ENCODE measurements at places on chromosomes 3 and 15. TPM values are rescaled to one million over a fixed set of nuclear protein-coding genes. Genes with fewer than 3 reads are reported as not detected.
A peak's percentile ranks its signal among the peaks of the same experiment; 100 is the strongest.

DNA sequence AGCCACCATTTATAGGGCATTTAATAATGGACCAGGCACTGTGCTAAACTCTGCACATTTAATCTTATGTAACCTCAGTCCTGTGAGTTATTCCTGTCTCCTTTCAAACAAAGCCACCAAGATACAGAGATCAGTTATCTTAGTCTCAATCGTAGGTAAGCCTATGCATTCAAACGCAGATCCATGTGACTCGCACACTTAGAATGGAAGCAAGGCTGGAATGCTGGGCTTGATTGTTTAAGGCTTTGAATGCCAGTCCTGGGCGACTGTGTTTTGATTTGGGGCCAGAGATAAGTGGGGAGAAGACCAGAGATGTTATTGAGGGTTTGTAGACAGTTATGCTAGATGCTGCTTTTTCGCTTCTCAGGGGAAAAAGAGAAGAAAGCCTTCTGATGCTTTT is 22.2 kb downstream of the MED12L start:
- no peak for DNase-seq

DNA sequence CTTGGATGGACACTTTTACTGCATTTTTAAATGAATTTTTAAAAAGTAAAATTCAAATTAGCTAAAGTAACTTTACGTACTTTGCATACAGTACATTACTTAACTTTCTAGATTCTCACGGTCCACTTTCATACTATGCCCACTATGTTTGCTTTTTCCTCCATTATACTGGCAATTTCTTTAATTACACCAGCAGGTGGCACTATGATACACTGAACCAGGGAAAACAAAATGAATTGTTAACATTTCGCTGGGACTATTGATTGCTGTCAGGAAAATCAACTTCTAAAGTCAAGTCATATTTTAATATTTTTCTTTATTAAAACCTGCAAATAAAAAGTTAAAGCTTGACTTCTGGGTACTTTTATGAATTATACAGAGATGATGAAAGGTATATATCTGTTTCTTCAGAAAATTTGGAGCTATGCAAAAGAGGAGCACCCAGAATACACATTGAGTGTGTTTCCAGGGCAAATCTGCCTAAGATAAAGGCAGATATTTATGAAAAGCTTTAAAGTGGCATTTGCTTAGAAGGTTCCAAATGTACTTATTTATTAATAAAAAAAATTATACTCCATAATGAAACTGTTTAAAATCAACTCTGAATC is 21.8 kb upstream of the POU1F1 start:
- DNase-seq: peak; percentile 6

DNA sequence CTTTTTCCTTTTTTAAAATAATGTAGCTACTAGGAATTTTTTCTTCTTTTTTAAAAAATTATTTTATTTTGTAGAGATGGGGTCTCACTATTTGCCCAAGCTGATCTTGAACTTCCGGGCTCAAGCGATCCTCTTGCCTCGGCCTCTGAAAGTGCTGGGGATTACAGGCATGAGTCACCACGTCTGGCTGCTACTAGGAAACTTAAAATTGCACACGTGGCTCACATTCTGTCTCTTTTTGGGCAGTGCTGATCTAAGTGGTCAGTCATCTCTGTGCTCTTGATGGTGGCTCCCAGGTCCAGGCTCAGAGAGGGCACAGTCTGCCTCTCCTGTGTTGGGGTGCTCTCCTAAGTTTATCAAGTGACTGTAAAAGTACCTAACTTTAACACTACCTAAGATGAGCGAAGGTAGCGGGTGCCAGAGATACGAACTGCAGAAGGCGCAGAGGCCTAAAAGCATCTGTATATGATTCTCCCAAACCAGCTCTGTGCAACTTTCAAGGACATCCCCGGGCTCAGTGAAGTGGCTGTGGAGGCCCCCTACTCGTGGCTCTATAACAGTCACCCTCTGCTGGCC is 52.9 kb upstream of the SEC13 start:
- no peak for DNase-seq

DNA sequence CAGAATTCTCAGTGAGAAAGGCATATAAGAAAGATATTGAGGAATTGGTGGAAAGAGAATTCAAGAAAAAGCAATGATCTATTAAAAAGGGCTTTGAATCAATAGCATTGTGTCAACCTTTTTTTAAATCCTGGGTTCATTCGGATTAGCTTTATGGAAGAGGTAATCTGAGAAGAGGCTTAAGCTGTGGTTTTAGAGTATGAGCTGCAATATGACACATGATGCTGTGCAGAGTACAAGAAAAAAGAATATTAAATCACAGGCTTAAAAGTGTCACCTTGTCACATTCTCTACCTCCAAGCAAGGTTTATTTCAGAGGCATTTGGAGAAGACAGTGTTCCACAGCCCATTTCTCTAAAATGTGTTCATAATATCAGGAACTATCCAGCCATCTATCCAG is 128.9 kb downstream of the RTP4 start:
- no peak for DNase-seq

- DNase-seq: no peak
Measured at GRCh38 chr15:59373215-59373614, 544 bp upstream of the MYO1E start.

DNA sequence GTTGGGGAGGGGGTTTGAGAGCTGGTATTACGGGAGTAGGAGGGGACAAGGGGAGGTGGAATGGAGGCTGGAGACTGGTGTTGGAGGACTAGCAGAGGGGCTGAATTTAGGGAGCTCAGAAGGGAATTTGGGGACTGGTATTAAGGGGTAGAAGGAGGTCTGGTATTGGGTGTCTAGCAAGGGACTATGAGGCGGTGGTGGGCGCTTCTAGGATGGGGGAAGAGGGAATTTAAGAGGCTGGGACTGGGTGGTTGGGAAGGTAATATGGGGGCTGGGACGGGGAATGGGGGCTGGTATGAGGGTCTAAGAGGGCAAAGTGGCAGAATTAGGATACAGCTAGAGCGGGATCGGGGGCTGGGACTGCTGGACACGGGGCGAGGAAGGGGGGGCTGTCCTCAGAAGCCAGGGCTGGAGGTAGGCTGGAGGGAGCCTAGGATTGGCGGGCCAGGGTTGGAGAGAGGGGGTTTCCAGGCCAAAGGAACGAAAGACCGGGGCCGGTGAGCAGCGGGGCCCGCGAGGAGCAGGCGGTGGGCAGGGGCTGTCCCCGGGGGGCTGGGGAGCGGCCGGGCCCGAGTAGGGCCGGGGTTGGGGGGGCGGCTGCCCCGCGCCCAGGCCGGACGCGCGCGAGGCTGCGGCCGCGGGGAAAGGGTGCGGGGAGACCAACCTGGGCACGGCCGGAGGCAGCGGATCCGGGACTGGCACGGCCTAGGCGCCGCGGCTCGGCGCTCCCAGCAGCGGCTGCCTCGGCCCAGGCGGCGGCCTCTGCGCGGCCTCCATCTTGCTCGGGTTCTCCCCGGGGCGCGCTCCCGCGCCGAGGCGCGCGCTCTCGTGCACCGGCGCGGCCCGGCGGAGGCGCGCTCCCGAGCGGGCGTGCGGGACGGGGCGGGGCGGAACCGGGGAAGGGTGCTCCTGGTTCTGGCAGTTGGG is at the start of gene LHFPL4:
TSS of gene LHFPL4 (minus strand) at position 802 of the 927 bp plus-strand sequence. CDS start 1,143 bp downstream, outside the sequence.
- DNase-seq: no peak

DNA sequence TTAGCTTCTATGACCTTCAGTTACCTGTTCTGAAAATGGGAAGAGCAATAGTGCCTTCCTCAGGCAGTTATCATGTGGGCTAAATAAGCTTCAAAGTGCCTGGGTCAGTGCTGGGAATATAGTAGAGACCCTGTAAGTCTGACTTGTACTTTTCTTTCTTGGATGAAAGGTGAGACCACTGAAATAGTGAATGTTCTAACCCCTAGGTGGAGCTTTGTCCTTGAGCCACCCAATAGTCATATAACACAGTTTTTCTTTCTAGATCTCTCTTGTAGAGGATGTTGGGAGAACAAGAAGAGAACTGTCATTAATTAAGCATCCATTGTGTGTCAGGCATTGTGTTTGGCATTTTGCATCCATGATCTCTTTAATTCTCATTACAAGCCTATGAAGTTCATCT is 13.0 kb upstream of the BFSP2 start:
- no peak for DNase-seq

DNA sequence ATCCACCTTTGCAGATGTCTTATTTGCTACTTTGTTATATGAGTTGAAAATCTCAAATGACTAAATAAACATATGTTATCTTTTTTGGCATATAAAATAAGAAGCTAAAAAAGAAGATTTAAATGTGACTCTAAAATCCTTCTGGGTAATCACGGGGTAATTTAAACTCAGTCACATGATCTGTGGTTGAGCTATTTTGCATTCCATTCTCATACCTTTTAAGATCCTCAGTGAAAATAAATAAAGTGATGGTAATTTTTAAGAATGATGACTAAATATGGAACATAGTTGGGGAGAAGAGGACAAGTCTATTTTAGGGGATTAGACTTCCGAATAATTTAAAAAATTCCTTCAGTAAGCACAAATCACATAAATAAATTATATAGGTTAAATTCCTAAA is 1076.8 kb downstream of the TUSC7 start:
- no peak for DNase-seq

GRCh38 chr3:38260474-38260873 is 5.1 kb upstream of the SLC22A13 start:
- no peak for DNase-seq

DNA sequence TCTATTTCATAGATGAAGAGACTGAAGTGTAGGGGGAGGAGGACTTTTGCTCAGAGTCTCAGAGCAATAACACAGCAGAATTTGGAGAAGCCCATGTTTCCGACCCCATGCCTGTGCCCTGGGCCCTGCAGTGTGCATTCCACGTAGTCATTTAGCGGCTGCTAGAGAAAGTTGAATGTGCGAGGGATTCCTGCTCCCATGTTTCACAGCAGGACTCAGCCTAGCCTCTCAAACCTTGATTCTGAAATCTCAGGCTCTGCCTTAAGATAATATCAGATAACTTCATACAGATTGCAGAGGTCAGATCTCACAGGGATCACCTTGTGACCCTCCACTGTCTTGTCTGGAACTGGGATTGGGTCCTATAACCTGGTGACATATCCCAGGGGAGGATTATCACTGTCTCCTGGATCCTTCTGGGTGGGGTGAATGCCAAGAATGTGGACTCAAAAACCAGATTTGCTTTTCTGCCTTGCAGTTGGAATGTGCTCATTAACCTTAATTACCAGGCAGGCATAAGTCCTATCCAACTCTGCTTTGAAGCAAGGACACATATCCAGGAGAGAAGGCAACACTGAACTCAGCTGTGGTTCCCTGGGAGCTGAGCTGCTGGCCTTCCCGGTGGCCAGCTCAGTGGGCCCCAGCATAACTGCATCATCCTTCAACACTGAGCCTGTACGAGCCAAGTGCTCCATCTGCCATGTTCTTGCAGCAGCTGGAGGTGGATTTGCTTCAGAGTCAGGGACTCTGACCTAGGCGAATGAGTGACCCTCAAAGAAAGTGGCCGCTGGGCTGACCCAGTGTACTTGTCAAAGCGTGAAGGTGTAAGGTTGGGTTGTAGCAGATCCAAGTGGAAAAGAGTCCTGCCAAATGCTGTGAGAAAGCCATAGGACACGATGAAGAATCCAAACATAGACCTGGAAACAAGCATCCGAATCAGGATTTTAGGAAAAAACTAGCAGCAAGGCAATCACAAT is 43.0 kb downstream of the CTXND1 start:
- no peak for DNase-seq

DNA sequence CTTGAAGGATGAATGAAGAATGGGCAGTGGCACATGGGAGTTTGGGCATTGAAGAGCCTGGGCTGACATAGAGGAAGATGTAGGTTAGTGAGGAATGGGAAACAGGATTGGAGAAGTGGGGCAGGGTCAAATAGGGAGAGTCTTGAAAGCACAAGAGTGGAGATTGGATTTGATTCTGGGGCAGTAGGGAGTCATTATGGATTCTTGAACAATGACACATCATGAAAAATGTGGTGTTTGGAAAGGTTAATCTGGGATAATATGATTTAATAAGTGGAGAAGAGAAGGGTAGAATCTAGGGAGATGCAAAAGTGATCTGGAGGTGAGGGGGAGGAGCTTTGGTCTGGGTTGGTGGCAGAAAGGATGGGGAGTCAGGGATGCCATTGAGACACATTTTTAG is 45.4 kb upstream of the ROPN1 start:
- DNase-seq: no peak

DNA sequence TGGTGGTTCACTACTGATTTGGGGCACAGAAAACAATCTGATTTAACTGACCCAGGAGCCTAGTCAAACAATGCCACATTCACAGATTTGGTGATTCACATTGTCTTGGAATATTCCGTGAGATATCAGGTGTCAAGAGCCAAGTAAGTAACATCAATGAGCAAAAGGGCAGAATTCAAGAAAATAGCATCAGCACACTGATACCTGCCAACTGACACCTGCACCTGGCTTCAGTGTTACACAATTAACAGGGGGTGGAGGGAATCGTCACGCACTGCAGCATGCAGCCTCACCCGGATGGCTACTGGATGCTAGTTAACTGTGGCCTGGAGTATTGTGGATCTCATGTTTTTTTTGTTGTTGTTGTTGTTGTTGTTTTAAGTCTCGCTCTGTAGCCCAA is 17.6 kb downstream of the CCNL1 start:
- no peak for DNase-seq

DNA sequence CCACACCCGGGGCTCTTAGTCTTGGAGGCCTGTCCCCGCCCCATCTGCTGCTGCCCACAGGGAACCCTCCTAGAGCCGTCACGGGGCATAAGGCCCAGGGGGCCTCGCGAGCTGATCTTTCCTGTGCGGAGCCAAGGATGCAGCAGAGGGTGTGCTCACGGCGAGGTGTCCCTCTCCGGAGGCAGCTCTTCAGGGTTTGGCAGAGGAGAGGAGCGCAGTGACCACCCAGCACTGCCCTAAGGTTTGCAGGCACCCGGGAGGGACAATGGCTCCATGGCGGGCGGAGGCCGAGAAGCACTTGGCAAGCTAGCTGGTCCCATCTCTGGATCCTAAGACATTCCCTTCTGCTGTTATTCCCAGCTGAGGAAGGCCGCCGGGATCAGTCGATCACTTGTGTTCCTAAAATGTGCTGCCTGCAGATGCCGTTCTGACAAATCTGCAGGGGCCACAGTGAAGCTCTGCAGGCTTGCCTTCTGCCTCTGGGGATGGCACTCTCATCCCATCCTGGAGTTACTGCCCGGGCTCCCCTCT is 47.4 kb upstream of the PCSK6 start:
- DNase-seq: no peak

GRCh38 chr3:126352476-126353454 is 4.4 kb downstream of the KLF15 start:
- DNase-seq: no peak

DNA sequence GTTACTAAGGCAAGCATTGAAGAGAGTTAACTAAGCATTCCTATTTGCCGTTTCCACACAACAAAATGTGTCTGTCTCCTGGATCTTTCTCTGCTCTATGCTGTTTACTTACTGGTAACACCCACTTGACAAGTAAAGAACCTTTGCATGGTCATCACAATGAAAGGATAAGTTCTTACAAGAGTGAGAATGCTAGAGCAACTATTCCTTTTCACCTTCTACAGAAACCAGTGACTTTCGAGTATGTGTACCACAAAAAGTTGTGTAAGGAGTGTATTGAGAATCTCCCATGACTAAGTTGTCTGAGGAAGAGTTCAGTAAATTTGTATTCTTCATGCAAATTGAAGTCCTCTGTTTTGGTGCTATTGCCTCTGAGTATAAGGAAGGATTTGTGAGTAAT is 10.8 kb downstream of the TIPARP start:
- no peak for DNase-seq

- DNase-seq: no peak
Measured at GRCh38 chr3:155956508-155957411, 86.3 kb downstream of the GMPS start.

ZNF385D gene
- 15.1 TPM for polyA plus RNA-seq

GREM1 gene
- 0.17 TPM for polyA plus RNA-seq

BCL6 gene
- polyA plus RNA-seq: 8.9 TPM

TGM4 gene
- polyA plus RNA-seq: 0.11 TPM

SLC12A1 gene
- polyA plus RNA-seq: 671 TPM

SEC22C gene
- 42.8 TPM for polyA plus RNA-seq

CIDEC gene
- not detected for polyA plus RNA-seq

PLCL2 gene
- 18.3 TPM for polyA plus RNA-seq
